ENCODE measurements at places on chromosomes 12 and 14.

GRCh38 chr14:99062772-99063418 is 209.1 kb downstream of the BCL11B start:
- DNase-seq, result no peak

DNA sequence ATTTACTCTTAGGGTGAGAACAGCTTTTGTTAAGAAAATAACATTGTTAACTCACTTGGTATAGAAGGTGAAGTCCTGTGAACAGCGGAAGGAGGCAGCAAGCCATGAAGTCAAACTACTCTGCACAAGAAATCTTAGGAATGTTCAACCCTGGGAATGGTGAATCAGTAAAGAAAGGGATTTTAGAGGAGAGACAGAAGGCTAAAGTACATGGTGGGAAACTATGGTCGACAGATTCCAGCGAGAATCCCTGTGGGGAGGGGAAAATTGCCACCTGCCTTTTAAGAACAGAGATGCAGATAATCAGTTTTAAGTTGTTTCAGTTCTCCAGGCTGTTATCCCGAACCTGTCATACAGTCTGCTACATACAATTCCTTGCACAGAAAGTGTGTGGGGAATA is 63.2 kb upstream of the PTPRR start:
- DNase-seq, result no peak

DNA sequence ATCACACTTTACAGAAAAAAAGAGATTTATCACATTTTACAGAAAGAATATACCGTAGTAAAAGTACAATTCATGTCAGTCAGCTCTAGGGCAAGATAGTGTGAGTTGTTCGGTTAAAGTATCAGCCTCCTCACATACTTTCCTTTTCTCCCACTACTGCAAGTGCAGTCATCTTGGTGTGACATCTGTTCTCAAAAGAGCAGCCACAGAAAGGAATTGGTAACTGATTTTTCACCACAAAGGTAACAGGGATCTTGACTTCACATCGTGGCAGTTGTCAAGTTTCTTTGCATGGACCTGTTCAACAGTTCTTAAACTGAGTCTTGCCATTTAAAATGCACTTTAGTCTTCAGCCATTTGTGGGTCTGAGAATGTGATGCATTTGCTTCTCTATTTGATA is 5.0 kb upstream of the E2F7 start:
- DNase-seq, result no peak

- DNase-seq, result no peak
Observed at GRCh38 chr12:92070054-92070863, 75.4 kb downstream of the BTG1 start.

DNA sequence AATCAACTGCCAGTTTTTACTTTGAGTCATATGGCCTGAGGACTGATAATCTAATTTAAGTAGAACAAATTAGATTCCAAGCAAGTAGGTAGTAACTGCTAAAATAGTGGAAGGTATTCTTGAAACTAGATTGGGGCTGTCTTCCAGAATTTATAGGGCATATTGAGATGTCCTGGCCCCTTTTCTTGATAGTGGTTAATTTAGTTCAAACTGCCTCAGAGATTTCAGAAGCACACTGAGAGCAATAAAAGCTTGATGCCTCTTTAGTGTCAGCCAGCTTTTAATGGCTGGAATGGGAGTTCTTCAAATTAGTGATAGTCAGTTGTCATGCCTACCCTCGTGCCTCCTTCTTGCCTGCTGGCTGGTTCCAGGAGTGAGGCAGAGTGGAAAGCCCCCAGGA is 120.5 kb downstream of the AKAP6 start:
- DNase-seq, result no peak

- DNase-seq, result no peak
Observed at GRCh38 chr12:49934505-49934904, 16.0 kb upstream of the AQP2 start.

DNA sequence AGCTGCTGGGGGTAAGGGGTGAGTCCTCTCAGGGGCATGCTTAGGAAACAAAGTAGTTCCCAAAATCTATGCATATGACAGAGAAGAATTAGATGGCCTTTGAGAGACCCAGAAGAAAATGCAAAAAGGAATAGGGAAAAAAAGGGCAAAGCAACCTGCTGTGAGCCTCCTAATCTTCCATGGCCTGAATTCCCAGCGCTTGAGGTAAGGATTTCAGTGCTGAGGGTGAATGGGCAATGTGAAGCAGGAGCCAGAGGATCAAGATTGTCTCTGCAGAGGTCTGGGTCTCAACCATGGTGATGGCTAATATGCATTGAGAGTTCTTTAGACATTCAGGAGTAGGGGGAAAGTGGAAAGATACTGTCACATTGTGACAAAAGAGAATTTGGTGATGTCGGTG is 31.5 kb downstream of the GPR65 start:
- no peak for DNase-seq

- DNase-seq, result no peak
Observed at GRCh38 chr12:122473543-122474323, 27.0 kb downstream of the ZCCHC8 start.

DNA sequence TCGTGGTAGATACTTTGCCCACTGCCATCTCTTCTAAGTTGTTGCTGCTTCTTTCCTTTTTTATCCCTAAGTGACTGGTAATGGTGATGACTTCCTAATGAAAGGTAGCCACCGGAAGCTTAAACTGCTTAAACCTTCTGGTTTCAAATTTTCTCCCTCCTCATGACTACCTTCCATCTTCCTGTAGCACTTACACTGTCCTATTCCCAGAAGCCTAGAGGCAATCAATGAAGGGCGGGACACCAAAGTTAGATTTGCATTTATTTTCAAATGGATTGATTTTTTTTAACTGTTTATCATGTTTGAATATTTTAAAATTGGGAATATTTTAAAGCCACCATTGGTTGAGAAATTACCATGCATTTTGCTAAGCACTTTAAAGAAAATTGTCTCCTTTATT is 64.7 kb downstream of the MSRB3 start:
- no peak for DNase-seq

- DNase-seq, result no peak
Observed at GRCh38 chr14:71638523-71639196, 293.6 kb upstream of the RGS6 start.

- DNase-seq, result no peak
Observed at GRCh38 chr12:79012636-79013035, 148.1 kb downstream of the SYT1 start.

- no peak for DNase-seq
Observed at GRCh38 chr14:32304296-32304695, 24.8 kb upstream of the AKAP6 start.

DNA sequence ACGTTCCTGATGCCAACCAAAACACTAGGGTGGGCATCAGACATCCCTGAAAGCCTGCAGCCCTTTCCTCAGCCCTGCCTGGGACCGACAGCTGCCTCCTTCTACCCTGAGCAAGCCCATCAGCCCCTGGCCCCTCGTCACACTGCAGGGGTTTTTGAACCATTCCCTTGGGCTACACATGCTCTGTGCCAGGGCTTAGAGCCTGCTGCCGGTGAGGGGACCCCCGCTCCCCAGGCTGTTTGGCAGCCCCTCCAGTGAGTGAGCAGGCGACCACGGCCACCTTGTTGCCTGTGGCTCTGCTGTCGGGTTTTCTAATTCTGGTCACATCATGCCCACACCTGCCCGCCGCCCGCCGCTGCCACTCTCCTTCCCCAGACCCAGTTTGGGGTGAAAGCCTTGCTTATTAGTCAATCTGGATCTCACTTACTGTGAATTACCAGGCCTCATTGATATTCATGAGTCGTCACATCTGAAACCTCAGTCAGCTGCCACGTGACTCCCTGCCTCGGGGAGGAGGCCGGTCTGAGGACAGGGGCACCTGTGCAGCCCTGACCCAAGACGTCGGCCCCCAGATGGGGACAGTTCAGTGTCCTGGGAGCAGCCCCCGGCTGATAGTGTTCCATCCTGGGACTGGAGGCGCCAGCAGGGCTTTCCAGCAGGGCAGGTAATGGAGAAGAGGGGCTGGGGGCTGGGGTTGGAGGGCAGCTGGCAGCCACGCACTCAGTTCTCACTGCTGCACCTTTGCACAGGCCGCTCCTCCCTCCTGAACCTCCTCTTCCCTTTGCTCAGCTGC is 163.0 kb downstream of the RBM19 start:
- no peak for DNase-seq

DNA sequence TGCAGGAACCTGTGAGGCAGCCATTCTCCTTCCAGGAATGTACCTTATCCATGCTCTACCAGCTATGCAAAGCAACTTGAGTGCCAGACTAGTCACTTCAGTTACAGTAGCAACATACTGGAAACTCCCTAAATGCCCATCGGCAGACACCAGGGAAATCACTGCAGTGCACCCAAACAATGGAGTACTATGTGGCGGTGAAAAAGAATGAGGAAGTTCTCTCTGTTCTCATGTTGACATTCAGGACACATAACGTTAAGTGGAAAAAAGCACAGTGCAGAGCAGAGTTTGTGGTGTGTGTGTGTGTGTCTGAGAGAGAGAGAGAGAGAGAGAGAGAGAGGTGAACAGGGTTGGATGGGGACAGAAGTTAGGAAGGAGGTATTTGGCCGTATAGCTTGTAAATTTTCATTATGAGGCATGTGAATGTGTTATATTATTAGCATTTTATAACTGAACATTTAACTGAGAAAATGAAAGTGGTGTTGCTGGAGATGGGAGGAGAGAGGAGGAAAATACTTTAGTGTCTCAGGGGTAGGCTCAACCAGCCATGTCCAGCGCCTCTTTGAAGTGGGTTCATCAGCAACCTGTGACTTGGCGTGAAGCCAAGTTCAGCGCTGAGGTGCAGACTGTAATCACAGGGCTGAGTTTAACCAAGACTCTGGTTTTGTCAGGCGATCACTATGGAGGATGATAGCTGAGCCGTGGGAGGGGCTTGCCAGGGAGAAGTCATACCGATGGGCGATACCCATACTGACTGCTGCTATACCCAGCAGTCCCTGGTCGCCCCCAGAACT is 17.3 kb downstream of the TNFAIP2 start:
- DNase-seq, result no peak

DNA sequence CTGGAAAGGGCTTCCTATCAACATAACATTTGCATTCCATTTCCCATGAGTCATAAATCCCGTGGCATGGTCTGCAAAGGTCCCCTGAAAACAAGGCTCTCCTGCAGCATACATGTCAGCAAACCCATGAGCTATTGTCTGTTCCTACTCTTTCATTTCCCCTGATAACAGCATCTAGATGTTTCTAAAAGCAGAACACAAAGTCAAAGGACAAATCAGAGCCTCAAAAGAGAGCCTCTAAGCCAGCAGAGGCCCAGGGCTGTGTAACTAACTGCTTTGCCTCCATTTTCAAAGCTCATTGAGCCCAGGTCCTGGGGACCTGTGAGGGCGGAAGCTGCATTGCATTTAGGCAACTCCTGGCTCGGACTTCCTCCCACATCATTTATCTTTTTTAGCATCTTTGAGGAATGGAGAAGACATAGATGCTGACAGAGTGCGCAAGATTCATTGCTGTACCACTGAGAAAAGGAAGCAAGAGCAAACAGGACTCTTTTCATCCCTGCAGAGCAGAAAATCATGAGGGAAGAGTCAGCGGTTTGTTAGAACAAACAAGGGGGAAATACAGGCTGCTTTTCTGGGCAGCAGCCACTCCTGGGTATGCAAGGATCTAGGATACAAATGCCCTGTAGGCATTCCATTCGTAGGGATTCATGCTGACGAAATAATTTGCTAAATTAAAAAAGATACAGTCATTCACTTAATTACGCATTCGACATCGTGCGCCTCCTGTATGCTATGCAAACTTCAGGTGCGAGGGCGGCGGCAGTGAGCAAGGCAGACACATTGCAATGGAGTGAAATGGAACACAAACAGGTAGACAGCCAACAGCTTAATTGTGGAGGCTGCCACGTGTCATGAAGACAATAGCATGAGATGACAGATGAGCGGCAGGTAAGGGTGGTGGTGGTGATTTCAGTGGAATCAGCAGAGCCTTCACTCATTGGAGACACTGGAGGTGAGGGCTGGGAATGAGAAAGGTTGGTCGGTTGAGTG is 131.0 kb downstream of the TMEM132D start:
- DNase-seq, result peak; percentile 79

DNA sequence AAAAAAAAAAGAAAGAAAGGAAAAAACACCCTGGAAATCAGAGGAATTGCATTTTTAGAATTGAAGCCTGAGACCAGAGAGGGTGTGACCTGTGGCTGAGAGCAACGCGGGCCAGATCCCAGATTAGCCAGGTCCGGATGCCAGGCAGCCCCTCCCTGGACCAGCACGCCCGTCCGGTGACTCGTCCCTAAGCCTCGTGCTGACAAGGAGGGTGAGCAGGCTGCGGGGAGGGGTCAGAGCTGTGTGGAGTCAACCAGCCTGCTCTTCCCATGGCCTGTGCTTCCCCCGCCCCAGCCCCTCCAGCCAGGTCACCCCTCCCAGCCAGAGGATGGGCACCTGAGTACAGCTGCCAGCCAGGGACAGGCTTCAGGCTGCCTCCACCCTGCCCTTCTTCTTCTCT is 4.2 kb upstream of the KLC1 start:
- no peak for DNase-seq

DNA sequence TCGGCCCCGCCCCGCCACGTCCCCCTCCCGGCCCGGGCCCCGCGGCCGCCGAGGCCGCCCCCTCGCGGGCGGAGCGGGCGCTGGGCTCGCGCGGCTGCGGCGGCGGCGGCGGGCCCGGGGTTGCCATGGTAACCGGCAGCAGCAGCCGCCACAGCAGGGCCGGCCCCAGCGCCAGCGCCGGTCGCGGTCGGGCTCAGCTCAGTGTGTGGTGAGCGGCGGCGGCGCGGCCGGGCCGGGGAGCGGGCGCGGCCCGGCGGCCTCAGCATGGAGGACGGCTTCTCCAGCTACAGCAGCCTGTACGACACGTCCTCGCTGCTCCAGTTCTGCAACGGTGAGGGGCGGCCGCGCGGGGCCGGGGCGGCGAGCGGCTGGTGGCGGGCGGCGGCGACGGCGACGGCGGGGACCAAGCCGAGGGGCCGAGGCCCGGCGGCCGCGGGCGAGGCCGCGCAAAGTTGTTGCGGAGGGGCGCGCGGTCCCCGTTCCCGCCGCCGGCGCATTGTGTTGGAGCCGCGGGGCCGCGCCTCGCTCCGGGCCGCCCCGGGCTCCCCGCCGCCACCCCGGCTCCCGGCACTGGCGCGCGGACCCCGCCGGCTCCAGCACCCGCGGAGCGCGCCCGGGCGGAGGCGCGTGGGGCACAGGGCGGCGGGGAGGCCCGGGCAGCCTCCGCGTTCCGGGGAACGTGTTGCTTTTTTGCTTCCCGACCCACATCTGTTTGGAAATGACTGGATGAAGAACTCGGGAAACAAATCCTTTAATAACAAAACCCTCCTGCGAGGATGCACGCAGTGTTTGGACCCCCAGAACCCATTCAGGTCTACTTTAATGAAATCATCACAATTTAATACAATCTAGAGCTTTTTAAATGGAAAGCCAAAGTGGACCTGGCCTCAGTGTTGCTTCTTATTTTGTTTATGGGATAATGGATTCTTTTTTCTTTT is at the start of gene EML1:
Gene EML1 (plus strand): TSS at position 201 of the 938 bp plus-strand sequence. CDS start 64 bp downstream, at position 265.
- DNase-seq, result peak; percentile 42

GRCh38 chr12:89960607-89961394 is 252.2 kb upstream of the ATP2B1 start:
- DNase-seq, result no peak

DNA sequence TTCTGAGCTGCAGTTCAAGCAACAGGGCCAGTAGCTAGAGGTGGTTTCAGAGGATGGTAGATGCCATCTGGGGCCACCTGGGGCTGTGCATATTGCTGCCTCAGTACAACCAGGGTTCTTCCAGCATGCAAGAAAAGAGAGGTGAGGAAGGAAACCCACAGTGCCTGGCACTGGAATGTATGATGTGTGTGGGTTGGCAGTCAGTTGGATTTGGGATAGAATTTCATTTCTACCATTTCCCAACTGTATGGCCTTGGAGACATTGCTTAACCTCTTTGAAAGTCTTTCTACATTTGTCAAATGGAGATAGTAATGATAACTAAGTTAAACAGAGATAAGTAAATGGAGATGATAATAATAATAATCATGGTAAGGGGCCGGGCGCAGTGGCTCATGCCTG is 10.2 kb upstream of the LRRC10 start:
- no peak for DNase-seq

- no peak for DNase-seq
Observed at GRCh38 chr14:88210426-88210825, 112.6 kb downstream of the KCNK10 start.

Measured in astrocyte of the cerebellum (primary cell).